ENCODE measurements at places on chromosomes 4 and X. TPM values are rescaled to one million over a fixed set of nuclear protein-coding genes. Genes with fewer than 3 reads are reported as not detected.

DNA sequence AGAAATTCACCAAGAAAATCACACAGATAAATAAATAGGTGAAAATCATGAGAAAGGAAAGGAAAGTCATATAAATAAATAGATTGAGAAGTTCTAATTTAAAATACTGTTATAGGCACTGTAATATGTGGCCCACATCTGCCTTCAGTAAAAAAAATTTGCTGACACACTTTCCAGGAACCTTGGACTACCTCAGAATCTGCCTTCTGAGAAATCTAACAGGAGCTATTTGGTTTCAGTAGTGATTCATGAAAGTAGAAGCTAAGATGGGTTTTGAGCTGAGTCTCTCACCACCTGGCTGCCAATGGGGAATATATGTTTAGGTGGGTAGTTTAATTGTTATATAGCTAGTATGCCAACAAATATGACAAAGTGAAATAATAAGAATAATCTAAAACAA, 810.0 kb downstream of the RAB28 start:
- no peak for DNase-seq

- no peak for DNase-seq
These were observed 368.0 kb upstream of the AGA start for GRCh38 chr4:177810220-177810619.

DNA sequence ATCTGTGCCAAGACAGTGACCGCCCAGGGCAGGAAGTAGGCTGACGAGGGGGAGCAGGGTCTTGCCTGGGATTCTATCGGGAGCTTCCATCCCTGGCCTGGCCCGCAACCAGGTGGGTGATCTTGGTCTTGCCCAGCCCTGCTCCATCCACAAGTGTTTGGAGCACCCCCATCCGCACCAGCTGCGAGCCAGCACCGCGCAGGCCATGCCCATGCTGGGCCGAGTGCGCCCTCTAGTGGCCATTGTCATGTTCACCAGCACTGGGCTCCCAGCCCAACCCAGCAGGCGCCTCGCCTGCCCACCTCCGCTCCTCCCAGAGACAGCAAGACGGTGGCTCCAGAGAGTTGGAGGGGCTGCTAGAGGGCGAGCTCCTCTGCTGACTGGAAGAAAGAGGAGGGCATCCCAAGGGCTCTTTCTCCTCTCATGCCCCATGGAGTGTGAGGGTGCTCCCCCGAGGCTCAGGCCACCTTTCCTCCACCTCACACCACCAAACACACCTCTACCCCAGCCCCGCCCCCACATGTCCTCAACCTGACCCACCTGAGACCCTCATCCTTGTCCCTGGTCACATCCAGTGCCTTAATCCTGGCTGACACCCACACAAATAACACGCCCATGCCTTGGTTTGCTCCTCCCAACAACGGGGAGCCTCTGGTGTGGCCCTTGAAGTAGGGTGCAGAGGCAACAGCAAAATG, 9.8 kb upstream of the ATP2B3 start:
- peak; percentile 84 for DNase-seq

DNA sequence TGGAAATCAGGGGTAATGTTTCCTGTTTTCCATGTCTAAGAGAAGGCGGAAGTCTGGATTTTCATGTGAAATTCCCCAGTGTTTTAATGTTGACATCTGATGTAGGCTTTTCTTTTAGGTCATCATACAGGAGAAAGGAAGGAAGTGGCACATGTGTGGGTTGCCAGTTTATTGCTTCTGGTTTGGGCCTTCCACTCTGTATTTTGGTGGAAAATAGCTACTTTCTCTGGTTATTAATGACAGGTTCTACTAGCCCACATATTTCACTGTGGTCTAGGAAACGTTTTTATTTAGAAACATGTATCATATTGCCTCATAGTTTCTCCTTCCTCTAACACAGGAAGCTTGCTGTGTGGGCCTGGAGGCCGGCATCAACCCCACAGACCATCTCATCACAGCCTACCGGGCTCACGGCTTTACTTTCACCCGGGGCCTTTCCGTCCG, 7.2 kb downstream of the PDHA1 start:
- no peak for DNase-seq

DNA sequence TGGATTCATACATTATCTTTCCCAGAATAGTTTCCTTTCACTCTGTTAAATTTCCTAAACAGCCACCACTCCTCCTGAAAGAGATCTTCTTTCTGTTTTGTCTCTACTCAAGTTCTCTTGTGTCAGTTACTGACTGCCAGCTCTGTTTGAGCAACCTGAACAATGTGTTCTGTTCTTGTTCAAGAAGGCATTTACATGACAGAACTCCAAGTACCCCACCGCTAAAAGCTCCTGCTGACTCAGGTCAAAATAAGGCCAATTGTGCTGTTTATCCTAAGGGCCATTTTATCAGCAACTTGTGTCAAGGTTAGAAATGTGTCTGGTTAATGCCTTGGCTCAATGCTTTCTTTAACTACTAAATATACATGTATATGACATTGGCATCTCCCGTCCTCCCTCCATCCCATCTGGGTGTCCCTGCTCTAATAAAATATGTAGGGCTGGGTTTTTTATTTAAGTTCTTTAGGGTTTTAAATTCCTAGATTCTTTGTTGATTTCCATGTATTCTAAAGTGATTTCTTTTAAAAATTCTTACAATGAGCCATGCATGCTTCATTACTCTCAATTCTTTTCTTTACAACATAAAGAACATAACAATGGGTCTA, 144.3 kb upstream of the PAQR3 start:
- DNase-seq, result no peak

- DNase-seq, result no peak
These were observed 111.4 kb downstream of the SOX3 start for GRCh38 chrX:140393507-140393906.

DNA sequence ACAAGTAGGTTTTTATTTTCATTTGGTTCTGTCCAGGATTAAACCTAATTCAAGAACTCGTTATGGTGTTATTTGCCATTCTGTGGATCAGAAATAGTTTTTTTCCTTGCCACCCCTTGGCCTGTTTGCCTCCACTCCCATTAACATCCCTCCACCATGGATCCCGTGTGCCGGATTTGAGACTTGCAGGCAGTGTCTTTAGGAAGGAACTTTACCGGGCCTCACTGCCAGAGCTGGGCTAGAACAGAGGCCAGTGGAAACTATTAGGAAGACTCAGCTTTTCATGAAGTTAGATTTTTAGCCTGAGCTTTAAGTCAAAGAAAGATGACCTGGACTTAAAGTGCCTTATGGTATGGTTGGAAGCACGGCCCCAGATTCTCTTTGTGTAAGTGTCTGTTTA, 2.4 kb downstream of the KLHL2 start:
- DNase-seq, result no peak

GRCh38 chr4:47704693-47705325, 133.1 kb downstream of the CORIN start:
- peak; percentile 65 for DNase-seq

GRCh38 chr4:168524897-168525296, 28.0 kb downstream of the PALLD start:
- DNase-seq, result no peak

DNA sequence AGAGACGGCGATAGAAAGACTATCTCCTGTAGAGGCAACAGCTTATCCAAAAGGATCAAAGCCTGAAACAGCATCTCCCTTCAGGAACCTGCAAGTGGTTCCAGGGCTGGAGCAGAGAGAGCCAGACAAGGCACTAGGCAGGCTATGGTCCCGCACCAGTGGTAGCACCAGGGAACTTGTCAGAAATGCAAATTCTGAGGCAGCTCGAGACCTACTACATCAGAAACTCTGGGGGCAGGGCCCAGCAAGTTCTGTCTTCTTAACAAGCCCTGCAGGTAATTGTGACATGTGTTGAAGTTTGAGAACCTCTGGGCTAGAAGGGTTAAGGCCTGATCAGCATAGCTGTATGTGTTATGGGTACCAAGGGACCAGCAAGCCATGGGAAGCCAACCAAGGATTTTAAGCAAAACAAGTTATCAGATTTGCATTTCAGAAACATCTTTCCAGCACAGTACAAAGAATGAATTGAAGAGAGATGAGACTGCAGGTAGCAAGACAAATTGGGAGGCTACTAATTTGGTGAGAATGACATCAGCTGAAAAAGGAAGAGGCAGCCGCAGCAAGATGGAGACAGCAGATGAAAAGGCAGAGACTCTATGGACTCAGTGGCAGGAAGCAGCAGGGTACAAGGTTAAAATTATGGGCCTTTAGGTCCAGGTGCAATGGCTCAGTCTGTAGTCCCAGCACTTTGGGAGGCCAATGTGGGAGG, 139.7 kb downstream of the TSPAN5 start:
- no peak for DNase-seq

DNA sequence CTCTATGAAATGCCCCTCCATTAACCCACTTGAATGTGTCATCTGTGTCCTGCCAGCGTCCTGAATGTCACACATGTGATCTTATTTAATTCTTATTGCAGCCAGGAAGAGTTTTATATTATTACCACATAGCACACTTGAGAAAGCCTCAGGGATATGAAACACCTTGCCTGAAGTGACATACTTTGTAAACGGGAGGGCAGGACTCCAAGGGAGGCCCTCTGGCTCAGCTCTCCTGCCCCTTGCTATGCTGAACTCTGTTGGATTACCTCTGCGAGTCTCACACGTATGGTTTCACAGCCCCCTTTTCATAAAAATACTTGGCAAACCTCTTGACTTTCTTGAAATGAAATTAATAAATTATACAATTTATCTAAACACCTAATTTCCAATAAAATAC, 11.1 kb upstream of the ZCCHC4 start:
- DNase-seq, result no peak

- DNase-seq, result no peak
These were observed 70.7 kb upstream of the TAPT1 start for GRCh38 chr4:16297003-16297402.

- peak; percentile 0 for DNase-seq
These were observed 160.5 kb downstream of the TBX22 start for GRCh38 chrX:80174925-80175574.

DNA sequence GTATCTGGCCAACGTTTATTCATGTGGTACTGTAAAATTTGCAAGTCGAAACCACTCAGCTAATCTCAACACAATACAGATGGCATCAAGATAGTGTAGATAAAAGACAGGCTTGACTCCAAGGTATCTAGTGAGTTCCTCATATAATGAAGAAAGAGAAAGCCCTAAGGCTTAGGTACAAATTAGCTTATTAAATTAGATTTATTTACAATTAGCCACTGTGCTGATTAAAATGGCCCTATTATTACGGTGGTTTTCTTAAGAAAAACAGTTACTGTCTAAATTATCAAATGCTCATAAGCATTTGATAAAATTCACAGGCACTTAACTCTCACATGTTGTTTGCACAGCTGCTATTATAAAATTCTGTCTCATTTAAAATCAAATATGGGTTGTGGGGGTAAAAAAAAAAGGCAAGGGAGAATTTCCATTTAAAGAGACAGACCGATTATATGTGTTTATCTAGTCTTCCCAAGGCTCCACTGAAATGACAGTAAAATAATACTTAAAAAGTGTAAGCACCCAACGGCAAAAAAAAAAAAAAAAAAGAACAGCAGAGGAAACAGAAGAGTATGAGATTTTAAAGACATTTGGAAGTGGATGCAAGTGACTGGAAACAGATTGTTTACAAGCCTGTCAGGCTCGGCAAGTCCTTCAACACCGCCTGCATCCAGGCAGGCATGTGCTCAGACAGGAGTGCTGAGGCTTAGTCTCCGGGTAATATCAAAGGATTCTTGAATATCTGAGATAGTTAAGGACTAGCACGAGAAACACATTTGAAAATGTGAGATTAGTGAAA, 55.1 kb downstream of the FAM13A start:
- DNase-seq, result no peak

DNA sequence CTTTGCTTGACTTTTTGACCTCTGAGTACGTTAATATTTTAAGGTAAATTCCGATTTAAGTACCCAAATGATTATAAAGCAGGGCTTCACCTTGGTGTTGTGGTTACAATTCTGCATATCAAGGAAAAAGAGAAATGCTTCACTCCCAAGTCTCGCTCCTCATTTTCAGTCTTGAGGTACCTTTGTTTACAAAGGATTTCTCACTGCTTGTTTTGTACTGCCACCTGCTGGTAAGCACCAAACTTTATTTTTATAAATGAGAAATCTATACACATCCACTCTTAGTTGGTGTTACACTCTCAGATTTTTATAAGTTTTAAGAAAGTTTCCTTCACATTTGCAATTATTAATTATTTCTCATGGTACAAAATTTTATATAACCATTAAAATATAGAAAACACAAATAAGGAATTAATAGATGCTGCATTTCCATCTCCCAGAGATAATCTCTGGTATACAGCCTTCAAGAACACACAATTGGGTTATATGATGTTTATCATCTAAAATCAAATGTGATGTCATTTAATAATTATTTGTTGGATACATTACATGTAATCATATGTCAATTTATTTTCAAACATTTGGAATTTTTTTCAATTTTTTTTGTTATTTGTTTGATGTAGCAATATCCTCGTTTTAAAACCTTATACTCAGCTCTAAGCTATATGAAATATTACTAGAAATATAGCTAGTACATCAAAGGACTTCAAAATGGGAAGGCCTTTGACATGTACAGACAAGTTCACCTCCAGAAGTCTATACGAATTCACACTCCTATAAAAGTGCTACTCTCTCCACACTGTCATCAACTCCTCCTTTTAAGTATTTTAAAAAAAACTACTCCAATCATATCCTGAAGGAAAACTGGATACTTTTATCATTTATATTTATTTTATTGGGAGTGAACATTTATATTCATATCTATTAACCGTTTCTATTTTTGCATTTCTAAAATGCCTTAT, 179.9 kb downstream of the KCNIP4 start:
- peak; percentile 50 for DNase-seq

- no peak for DNase-seq
These were observed 120.2 kb upstream of the GK2 start for GRCh38 chr4:79528241-79528706.

DNA sequence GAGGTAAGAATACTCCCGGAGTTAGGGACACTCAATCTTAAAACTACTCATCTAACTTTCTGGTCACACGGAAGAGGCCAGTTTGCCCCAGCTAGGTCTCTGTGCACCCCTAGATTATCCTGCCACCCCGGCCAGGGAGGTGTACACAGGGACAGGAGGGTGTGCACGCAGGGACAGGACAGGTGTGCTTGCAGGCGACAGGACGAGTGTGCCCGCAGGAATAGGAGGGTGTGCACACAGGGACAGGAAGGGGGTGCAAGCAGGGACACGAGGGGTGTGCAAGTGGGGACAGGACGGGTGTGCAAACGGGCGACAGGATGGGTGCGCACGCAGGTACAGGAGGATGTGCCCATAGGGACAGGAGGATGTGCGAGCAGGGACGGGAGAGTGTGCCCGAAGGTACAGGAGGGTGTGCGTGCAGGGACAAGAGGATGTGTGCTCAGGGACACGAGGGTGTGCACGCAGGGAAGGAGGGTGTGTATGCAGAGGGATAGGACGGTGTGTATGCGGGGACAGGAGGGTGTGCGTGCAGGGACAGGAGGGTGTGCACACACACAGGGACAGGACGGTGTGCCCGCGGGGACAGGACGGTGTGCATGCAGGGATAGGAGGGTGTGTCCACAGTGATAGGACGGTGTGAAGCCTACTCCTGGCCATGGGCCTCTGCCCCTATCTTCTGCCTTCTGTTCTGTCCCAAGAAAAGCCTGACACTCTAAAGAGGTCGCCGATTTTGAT, 4.1 kb downstream of the TMEM271 start:
- DNase-seq, result no peak

GRCh38 chr4:41369680-41370079, 113.0 kb downstream of the UCHL1 start:
- DNase-seq, result peak; percentile 39

GRCh38 chrX:130028196-130028595, 45.8 kb downstream of the BCORL1 start:
- DNase-seq, result no peak

The DKK2 gene
- polyA plus RNA-seq, result 30.6 TPM

The BGN gene
- polyA plus RNA-seq, result 238 TPM

The PCYT1B gene
- 2.1 TPM for polyA plus RNA-seq

The SLC9B1 gene
- 1.7 TPM for polyA plus RNA-seq

The STARD8 gene
- 16.9 TPM for polyA plus RNA-seq

The CPLX1 gene
- polyA plus RNA-seq, result 0.39 TPM

The CCDC110 gene
- polyA plus RNA-seq, result 1.5 TPM

All from muscle of leg (tissue), 16 donors.